ENCODE measurements at places on chromosomes 13 and 19.

- no peaks in the 10 kb centered on the region for H3K27me3 ChIP-seq
- no peak for DNase-seq
- H3K36me3 ChIP-seq, result peaks cover 10% of the 10 kb centered on the region
- H3K4me3 ChIP-seq, result no peak overlapping the region
- peaks cover 14% of the 10 kb centered on the region for H3K4me1 ChIP-seq
These were observed 3.5 kb upstream of the CD320 start for GRCh38 chr19:8311461-8312260.

DNA sequence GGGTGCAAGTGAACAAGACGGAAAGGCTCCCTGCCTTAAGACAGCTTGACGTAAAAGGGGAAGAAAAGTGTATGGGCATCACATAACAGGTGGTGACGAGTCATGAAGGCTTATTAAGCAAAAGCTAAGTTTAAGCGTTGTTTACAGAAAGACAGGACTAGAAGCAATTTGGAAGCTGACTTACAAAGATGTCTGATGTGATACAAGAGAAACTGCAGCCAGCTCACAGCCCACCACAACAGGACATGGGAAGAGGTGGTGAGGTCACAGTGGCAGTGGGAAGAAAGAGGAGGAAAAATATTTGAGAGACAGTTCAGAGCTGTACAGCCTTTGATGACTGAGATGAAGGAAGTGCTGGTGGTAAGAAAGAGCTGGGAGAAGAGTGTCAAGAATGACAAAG lies 181.6 kb downstream of the KLF12 start:
- H3K27ac ChIP-seq, result no peak overlapping the region
- peaks cover 22% of the 10 kb centered on the region for H3K36me3 ChIP-seq
- no peaks in the 10 kb centered on the region for H3K27me3 ChIP-seq
- no peak overlapping the region for H3K4me3 ChIP-seq

DNA sequence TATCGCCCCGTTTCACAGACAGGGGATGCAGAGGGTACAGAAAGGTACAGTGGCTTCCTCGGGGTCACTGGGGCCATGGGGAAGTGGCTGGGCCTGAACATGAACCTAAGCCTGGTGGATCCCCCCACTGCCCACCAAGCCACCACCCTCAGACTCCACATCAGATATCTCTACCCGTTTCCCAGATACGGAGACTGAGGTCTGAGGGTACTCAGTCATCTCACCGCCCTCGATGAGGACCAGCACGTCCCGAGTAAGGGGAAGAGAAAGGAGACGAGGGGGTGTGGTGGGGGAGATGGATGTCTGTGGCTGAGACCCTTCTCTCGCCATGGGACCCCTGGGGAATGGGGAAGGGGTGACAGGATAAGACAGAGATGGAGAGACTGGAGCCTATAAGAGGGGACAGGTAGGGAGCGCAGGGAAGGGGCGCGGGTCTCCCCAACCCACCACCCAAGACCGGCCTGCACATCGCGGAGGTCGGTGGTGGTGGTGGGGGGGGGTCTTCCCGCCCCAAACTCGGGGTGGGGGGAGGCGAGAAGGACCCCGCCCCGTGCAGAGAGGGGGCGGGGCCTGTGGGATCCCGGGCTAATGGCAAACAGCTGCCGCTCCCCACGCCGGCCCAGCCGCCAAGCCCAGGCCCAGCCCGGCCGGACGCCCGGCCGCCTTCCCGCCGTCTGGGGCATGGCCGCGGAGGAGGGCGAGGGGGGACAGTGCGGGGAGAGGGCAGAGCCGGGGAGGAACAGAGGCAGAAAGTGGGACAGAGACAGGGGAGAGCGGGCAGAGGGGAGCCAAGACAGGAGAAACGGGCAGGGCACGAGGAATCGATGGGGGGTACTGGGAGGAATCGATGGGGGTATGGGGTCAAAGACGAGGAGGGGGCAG lies 698 bp downstream of the KANK2 start:
- DNase-seq, result peak; percentile 53
- peak overlapping the region; percentile 54 for H3K27ac ChIP-seq
- H3K4me1 ChIP-seq, result peaks cover 5% of the 10 kb centered on the region
- H3K27me3 ChIP-seq, result peaks cover 11% of the 10 kb centered on the region
- peak overlapping the region; percentile 85 for H3K4me3 ChIP-seq

DNA sequence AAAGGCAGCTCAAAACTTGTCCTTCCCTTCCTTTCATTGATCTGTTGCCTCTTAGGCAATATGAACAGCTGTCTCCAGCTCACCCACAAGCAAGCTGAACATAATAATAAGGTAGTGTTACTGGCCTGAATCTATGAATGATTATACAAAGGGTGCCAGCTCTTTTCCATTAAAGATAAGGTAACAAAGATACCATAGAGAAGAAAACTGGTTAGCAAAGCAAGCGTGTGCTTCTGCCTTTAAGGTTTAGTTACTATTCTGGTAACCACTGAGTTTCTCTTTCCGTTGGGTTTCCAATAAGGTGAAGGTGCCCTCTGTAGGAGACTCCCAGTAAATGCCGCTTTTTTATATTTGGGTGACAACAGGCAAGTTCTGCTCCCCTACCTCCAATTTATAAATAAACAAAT lies 12.1 kb upstream of the DACH1 start:
- no peak for DNase-seq
- no peaks in the 10 kb centered on the region for H3K36me3 ChIP-seq
- no peaks in the 10 kb centered on the region for H3K27me3 ChIP-seq

DNA sequence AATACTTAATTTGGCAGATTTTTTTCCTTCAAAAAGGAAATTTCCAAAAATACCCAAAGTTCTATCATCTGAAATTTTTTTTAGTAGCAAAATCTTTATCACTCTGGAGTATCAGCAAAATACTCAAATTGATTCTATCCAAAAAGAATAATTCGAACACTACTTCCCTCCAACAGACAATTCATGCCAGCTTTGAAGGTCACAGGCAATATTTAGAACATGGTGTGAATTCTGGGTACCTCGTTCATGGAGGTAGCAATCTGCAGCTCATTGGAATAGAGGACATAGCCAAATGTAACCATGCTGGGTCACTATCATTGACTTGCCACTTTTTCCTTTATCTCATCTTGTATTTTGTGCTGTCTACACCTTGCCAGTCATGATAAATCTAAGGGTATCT lies 119.8 kb downstream of the STARD13 start:
- H3K27ac ChIP-seq, result no peak overlapping the region
- H3K4me1 ChIP-seq, result no peaks in the 10 kb centered on the region
- no peak for DNase-seq
- H3K4me3 ChIP-seq, result no peak overlapping the region
- no peaks in the 10 kb centered on the region for H3K36me3 ChIP-seq

GRCh38 chr19:17398902-17399527 lies 5.0 kb upstream of the CCDC194 start:
- no peak for DNase-seq
- H3K4me3 ChIP-seq, result no peak overlapping the region
- peaks cover 24% of the 10 kb centered on the region for H3K4me1 ChIP-seq
- no peaks in the 10 kb centered on the region for H3K27me3 ChIP-seq

GRCh38 chr13:105389373-105389772 lies 1146.1 kb downstream of the EFNB2 start:
- H3K27ac ChIP-seq, result no peak overlapping the region
- H3K36me3 ChIP-seq, result no peaks in the 10 kb centered on the region
- no peak for DNase-seq
- H3K4me3 ChIP-seq, result no peak overlapping the region

- H3K27me3 ChIP-seq, result peaks cover 2% of the 10 kb centered on the region
- H3K36me3 ChIP-seq, result no peaks in the 10 kb centered on the region
These were observed 2.8 kb downstream of the SOHLH2 start for GRCh38 chr13:36211567-36211966.

- H3K27me3 ChIP-seq, result no peaks in the 10 kb centered on the region
- no peak overlapping the region for H3K27ac ChIP-seq
- no peaks in the 10 kb centered on the region for H3K36me3 ChIP-seq
- H3K4me1 ChIP-seq, result no peaks in the 10 kb centered on the region
These were observed 210.9 kb downstream of the GPC5 start for GRCh38 chr13:91609353-91609752.

DNA sequence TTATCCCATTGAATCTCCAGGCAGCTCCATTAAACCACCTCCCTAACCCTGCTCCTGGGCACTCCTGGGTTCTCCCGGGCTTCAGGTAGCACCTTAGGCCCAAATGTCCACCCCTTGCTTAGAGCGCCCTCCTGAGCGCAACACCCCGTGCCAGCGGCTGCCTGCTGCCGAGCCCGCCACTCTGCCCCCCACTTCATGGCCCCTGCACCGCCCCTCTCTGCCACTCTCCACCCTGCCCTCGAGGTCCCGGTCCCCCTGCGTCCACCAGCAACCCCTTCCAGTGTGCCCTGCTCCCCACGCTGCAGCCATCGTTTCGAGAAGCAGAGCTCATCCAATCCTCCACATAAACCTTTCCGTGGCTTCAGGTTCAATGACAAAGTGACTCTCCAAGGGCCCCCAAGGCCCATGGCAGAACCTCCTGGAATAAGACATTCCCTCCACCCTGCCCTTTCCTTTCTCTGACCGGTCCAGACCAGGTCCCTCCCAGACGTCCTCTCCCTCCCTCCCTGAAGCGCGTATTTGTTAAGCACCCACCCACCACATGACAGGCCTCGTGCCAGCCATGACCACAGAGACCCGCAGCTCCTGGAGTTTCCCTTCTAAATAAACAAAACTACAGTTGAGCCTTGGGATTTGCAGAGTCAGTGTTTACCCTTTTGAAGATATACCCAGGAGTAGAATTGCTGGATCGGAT lies 66.6 kb downstream of the ARHGEF18 start:
- no peak overlapping the region for H3K4me3 ChIP-seq
- no peak for DNase-seq
- no peaks in the 10 kb centered on the region for H3K27me3 ChIP-seq
- no peak overlapping the region for H3K27ac ChIP-seq

GRCh38 chr13:95137096-95137495 lies 164.2 kb downstream of the ABCC4 start:
- H3K4me1 ChIP-seq, result no peaks in the 10 kb centered on the region
- H3K36me3 ChIP-seq, result peaks cover 9% of the 10 kb centered on the region
- H3K27ac ChIP-seq, result no peak overlapping the region

- H3K36me3 ChIP-seq, result peaks cover 10% of the 10 kb centered on the region
- no peaks in the 10 kb centered on the region for H3K27me3 ChIP-seq
- H3K27ac ChIP-seq, result no peak overlapping the region
- peaks cover 6% of the 10 kb centered on the region for H3K4me1 ChIP-seq
- no peak overlapping the region for H3K4me3 ChIP-seq
These were observed 17.9 kb downstream of the ZSWIM4 start for GRCh38 chr19:13813147-13813546.

GRCh38 chr19:21850656-21851255 lies 14.8 kb upstream of the ZNF43 start:
- H3K4me1 ChIP-seq, result peaks cover 23% of the 10 kb centered on the region
- H3K27ac ChIP-seq, result peak overlapping the region; percentile 15
- no peaks in the 10 kb centered on the region for H3K27me3 ChIP-seq
- H3K4me3 ChIP-seq, result peak overlapping the region; percentile 92
- no peak for DNase-seq

DNA sequence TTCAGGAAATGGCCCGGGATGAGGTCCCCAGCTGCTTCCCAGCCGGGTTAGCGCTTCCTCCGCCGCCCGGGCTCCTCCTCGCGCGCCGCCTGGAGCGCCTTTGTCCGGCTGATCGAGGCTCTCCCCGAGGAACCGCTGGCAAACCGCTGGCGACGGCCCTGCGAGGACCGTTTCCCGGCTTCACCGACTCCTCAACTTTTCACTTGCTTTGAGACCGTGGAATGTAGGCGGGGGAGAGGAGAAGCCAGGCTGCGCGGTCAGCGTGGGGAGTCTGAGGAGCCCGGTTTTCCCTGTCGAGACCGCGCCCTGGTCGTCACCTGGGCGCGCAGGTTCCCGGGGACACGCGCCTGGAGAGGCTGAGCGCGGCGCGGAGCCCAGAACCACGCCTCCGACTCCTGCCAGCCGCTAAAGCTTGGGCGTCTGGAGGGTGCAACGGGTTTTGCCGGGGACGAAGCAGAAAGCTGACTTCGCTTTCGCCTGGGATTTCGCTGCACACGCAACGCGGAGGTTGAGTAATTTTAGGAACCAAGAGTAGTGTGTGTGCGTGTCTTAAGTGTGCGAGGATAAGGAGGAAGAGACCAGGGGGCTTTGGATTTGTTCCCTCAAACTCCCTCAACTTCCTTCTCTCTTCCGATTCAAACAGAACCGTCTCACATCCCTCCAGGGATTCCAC lies 7.3 kb upstream of the DGKH start:
- peak; percentile 63 for DNase-seq
- H3K36me3 ChIP-seq, result peaks cover 2% of the 10 kb centered on the region
- H3K4me3 ChIP-seq, result peak overlapping the region; percentile 80
- H3K27ac ChIP-seq, result peak overlapping the region; percentile 58

DNA sequence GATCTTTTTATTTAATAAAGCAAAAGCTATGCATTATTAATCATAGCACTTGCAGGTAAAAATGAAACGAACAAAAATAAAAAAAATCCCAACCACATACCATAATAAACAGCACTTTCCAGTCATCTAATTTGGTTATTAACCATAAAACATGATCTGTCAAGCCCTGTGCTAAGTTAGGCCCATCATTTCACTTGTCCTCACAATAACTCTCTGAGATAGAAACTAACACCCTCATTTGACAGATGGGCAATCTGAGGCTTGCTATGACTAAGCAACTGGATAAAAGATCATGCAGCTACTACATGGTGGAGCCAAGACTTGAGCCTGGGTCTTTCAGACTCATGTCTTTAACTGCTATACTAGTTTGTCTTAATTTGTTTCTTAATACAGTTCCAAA lies 21.8 kb downstream of the PROSER1 start:
- no peak overlapping the region for H3K27ac ChIP-seq
- peaks cover 29% of the 10 kb centered on the region for H3K36me3 ChIP-seq

DNA sequence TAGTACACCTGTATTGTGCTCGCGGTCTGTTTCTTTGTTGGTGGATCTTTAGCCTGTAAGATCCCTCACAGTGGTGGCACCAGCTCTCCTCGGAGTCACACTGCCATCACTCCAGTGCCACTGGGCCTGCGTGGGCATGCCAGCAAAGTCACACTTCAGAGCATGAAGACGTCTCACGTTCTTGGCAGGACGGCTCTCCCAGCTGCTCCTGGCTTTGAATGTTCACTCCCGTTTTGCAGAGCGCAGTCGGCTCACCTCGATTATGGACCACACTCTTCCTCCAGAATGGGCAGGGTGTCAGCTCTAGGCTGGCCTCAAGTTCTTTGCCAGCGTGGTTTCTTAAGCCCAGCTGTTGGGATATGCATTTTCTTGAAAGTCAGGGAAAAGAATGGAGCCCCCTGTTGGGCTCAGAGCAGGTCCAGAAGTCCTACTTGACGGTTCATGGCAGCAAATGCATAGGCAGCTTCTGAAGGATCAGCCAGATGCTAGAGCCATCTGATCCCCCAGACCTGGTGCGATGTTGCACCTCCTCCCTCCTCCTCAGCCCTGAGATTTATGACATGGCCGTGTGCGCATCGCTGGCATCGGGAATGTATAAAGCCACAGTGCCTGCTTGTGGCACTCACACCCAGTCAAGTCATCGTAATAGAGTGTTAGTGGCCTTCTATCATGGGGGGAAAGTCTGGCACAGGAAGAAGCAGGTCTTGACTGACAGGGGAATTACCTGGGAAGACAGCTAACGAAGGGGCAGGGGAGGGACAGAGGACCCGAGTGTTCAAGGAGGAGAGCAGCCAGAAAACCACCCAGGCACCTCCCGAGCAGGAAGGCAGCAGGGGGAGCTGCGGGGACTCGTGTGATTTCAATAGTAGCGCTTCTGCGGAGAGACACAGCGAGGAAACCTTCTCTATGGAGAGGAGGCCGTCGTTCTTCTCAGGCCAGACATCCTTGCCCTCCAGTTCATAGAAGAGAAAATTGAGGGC lies 40.2 kb upstream of the NPAS1 start:
- H3K36me3 ChIP-seq, result peaks cover 4% of the 10 kb centered on the region
- H3K27me3 ChIP-seq, result no peaks in the 10 kb centered on the region
- no peak overlapping the region for H3K4me3 ChIP-seq
- peak overlapping the region; percentile 73 for H3K27ac ChIP-seq

- H3K36me3 ChIP-seq, result no peaks in the 10 kb centered on the region
- no peak overlapping the region for H3K27ac ChIP-seq
- DNase-seq, result no peak
- H3K27me3 ChIP-seq, result peaks cover 13% of the 10 kb centered on the region
These were observed 72.1 kb upstream of the MYCBP2 start for GRCh38 chr13:77398825-77399620.

Measured in activated naive CD8-positive, alpha-beta T cell treated with anti-CD3 and anti-CD28 coated beads, Interleukin-2, amount 10 ng/mL, durations not matched to agents 7 days and 5 days (primary cell).